Cortex of kidney (tissue), 1 donor: ENCODE measurements at places on chromosomes 2 and 18.

DNA sequence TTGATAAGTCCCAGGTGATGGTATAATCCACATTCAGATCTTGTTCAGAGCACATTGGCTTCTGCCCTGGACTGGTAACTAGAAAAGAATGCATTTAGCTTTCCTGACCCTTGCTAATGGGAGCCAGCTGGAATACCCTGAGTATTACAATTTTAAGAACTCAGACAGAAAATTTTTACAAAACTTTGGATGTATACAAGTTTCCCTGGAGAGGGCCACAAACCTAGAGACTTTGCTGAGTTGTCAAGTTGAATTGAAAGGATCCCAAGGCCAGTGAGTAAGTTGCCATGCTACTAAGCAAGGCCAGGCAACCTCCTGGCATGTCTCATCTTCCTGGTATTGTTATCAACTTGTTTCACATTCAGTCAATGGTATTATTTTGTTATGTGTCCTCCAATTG, 20.0 kb upstream of the NABP1 start:
- DNase-seq = no peak

DNA sequence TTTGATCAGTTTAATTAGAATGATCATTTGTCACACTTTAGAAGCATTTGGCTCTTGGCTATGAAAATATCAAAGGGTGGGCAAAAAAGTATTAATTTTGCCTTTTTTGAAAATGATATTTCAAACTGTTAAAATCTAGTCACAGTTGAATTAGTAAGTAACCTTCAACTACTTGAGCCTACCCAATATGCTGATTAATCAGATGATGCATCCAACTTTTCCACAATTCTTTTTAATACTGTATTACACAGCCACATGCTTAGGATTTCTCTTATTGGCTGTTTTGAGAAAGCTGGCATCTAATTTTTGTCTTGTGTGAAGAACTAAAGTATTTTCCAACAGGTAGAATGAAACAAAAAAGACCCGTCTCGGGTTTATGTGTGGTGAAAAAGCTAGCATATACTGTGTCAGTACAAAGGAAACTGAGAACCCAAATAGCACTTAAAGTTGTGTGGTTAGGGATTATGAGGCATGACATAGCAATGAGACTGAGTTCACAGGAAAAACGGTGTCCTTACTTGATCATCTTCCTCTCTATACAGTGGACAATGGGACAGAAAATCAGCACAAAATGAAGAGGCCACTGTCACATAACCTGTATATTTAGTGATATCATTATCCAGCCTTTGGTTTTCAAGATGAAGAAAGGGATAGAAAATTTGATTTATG, 11.7 kb downstream of the OSBPL6 start:
- no peak for DNase-seq

DNA sequence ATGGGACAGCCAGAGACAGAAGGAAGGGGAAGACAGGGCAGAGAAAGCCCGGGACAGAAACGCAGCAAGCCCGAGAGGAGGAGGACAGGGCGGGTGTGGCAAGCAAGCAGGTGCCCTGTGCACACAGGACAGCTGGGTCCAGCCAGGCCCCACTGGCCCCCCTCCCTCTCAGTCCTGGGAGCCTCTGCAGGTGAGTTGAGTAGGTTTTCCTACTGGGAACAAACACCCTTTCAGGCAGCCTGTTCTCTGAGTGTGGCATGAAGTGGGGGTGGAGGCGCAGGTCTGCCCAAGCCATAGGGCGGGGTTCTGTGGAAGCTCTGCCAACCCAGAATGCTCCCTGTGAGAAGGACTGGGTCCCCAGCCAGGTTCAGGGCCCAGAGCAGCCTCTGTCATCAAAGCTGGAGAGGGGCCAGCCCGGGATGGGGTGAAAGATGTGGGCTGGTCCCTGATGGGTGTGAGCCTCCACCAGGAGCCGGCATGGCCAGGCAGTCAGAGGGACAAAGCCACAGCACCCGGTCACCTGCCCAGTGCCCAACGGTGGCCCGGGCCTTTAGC, 129.4 kb downstream of the TFCP2L1 start:
- DNase-seq = no peak

GRCh38 chr2:11068079-11068741, 87.1 kb upstream of the SLC66A3 start:
- DNase-seq = no peak

DNA sequence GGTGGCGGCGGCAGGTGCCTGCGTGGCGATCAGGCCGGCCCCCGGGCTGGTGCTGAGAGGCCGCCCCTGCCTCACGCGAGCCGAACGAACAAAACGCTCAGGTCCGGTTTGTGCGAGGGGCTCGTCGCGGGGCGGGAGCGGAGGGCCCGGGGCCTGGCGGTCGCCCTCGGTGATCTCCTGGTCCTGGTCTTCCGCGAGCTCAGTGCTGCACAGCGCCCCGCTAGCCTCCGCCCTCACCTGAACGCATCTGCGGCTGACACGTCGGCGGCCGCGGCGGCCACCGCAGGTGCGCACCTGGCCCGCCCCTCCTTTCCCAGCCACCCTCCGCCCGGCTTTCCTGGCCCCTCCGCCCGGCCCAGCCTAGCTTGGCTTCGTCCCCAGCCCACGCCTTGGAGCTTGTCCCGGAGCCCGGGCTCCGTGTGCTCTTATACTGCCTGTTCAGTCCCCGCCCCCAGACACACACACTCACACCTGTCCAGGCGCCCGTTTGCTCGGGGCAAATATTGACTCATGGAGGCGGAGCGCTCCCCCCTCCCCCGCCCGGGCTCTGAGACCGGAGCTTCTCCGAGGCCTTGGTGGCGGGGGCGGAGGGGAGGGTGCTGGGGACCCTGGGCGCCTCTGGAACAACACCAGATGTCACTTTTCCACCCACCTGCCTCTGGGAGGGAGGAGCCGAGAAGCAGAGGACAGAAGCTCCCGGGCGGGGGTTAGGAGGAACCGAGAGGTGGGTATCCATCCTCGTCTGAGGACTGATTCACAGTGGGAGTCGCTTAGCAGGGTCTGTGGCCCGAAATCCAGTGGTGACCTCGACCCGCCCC, 8.6 kb upstream of the CRYBA2 start:
- no peak for DNase-seq

DNA sequence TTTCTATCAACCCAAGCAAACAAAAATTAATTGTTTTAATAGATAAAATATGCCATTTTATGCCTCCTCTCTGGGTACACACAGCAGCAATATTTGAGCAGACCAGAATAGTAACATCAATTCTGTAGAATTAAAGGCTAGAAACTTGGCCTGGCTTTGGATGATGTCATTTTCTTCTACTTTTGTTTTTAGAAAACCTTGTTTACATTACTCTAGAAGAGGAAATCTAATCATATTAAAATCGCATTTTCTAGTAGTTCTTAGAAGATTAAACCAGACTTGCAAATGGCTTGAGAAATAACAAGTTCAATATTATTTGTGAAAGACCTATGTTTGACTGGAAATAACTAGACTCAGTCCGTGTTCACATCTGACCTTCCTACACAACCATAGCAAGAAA, 102.3 kb upstream of the RFX8 start:
- no peak for DNase-seq

GRCh38 chr2:69077252-69077950, 64.4 kb downstream of the ANTXR1 start:
- DNase-seq = no peak

DNA sequence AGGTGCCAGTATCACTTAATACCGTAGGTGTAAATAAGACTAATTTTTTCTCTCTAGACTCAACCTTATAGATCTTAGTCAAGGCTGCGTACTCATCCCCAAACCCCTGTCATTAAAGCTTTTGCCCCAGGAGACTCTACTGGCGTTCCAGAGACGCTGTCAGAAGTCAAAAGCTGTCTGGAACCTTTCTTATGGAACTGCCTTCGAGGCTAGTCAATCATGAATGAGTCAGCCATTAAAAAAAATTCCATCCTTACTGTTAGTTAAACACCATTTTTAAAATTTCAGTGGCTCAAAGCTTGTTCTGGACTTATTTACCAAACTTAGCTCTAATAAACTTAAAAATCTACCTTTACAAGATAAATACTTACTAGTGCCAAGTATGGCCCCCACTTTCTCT, 52.1 kb downstream of the SPRED2 start:
- DNase-seq = no peak

GRCh38 chr2:223060201-223060825, 8.3 kb downstream of the KCNE4 start:
- DNase-seq = no peak

- no peak for DNase-seq
These were observed 100.9 kb upstream of the CCDC150 start for GRCh38 chr2:196538646-196539045.

- DNase-seq = no peak
These were observed 1231.7 kb upstream of the ZEB2 start for GRCh38 chr2:145751629-145752028.

DNA sequence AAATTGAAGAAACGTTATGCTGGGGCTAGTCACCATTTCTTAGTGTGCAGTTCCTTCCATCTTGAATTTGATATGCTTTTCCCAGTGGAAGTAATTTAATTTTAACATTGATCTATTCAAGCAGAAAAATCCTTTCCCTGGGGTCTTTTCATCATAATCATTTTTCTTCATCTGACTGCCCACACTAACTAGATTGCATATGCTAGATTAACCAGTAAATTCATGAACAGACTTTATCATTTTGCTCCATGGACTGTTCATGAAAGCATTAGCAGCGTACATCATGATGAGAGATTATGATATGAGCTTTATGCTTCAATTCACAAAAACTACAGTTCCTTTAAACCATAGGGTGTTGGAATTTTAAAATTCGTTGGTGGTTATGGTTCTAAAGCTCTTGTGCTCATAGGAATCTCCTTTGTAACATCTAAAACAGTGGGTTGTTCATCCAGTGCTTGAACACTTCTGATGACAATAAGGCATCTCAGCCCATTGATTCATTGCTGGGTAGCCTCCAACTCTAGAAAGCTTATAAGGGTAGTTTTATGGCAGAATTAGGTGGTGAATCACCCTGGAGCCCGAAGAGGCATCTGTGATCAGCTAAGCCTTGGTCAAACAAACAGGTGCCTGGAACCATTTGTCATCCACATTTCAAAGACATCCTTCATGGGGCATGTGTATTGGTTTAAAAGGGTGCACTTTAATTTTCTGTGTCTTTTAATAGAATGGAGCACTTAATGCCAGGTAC, 77.2 kb upstream of the NDUFV2 start:
- DNase-seq = no peak

DNA sequence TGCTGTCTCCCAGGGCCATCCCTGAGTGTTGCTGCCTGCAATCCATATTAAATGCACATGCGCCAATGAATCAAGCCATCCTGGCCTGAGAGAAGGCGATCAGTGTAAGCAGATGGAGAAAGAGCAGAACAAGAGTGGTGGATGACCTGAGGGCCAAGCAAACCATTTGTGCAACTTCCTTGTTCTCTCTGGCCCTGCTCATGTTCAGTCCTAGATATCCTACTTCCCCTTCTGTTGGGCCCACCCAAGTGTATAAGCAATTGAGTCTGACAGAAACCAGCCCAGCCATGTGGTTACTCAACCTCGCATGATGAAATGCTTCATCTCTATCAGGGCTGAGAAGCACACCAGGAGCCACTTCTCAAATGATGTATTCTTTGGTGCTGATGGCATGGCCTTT, 383.1 kb upstream of the ID2 start:
- no peak for DNase-seq

GRCh38 chr2:10912796-10913455, 1.2 kb downstream of the KCNF1 start:
- no peak for DNase-seq

DNA sequence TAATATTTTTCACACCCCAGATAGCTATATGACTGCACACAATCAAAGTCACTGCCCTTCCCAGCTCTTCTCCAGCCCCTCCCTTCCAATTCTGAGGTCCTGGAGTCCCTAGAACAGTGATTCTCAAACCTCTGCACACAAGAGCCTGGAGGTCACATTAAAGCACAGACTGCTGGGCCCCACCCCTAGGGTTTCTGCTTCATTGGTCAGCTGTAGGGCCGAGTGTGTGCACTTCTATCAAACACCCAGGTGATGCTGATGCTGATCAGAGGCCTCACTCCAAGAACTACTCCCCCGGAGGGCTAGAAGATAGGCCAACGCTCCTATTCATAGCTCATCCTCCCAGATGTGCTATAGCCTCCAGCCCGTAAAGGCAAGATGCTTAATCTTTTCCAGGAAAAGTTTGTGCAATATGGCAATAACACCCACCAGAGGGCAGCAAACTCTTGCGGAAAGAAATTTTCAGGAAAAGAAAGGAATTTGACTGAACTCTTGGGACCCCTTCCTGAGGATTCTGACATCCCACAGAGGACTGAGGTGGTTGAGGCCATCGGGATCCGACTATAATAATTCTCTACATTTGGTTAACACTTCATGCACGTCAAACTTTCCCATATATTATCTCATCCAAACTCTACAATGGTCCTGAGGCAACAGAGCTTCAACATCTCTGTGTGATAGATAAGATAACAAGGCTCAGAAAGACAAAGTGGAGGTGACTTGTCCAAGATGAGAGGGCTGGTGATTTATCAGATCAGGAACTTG, 194.2 kb upstream of the PKDCC start:
- no peak for DNase-seq

GRCh38 chr2:239819091-239819973, 205.8 kb downstream of the NDUFA10 start:
- DNase-seq = no peak

DNA sequence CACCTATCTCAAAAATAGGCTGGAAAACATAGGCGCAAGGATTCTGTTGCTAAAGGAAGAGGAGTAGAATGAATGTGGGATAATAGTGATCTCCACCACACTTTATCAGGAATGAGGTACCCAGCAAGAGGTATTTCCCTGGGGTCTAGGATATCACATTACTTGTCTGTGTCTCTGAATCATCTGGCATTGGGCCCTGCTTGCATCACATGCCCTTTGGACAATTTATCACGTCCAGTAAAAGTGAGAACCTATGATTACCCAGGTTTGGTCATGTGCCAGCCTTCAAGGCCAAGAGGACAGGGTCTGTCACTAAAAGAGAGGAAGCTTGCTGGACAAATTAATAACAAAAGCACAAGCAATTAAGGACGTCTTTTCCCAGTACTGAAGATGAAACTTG, 11.4 kb upstream of the TRAPPC8 start:
- DNase-seq = no peak

- DNase-seq = no peak
These were observed 285.4 kb downstream of the NRXN1 start for GRCh38 chr2:50746526-50746925.
